Activated CD4-positive, alpha-beta T cell treated with anti-CD3 and anti-CD28 coated beads for 36 hours (primary cell): ENCODE measurements at places on chromosomes 1 and 21. TPM values are rescaled to one million over a fixed set of nuclear protein-coding genes. Genes with fewer than 3 reads are reported as not detected.
A peak's percentile ranks its signal among the peaks of the same experiment; 100 is the strongest.

DNA sequence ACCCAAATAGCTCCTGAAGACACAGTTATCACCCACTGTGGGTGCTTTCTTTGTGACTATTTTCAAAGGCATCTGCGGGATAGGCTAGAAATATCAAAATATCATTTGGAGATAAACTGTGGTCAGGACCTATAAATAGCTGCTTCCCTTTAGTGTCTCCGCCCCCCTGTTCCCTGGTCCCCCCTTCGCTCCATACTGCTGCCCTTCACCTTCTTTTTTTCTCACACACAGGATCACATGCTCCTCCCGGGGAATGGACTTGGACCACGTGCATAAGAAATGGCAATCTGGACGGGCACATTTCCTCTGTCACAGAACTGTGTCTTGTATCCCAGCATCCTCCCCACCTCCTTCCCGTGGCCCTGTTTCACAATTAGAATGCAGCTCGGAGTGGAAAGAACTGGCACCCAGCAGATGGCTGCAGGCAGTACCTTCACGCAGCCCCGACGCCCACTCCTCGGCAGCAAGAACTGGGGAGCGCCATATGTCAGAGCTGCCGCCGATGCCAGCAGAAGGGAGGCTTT lies 68.8 kb upstream of the SSX2IP start:
- peaks cover 8% of the 10 kb centered on the region for H3K27me3 ChIP-seq
- H3K4me3 ChIP-seq, result peak overlapping the region; percentile 29
- H3K36me3 ChIP-seq, result no peaks in the 10 kb centered on the region
- H3K27ac ChIP-seq, result peak overlapping the region; percentile 14

GRCh38 chr1:66613187-66613586 lies 79.2 kb downstream of the SGIP1 start:
- no peak for DNase-seq
- H3K27me3 ChIP-seq, result peaks cover 9% of the 10 kb centered on the region
- no peaks in the 10 kb centered on the region for H3K4me1 ChIP-seq
- no peak overlapping the region for H3K27ac ChIP-seq
- H3K4me3 ChIP-seq, result no peak overlapping the region
- no peaks in the 10 kb centered on the region for H3K36me3 ChIP-seq

OR2T35 gene
- total RNA-seq, result not detected

BEND5 gene
- total RNA-seq, result 25.9 TPM

NUAK2 gene
- total RNA-seq, result 2.3 TPM

CHAF1B gene
- total RNA-seq, result 33.2 TPM

CXADR gene
- 0.91 TPM for total RNA-seq

GRCh38 chr1:215083383-215083961 lies 935 bp downstream of the KCNK2 start:
- H3K27me3 ChIP-seq, result peaks cover 54% of the 10 kb centered on the region
- H3K4me1 ChIP-seq, result peaks cover 8% of the 10 kb centered on the region
- peak; percentile 6 for DNase-seq
- no peak overlapping the region for H3K27ac ChIP-seq
- H3K4me3 ChIP-seq, result peak overlapping the region; percentile 26

GRCh38 chr1:226677027-226678020 lies 61.8 kb downstream of the ITPKB start:
- peak; percentile 88 for DNase-seq
- H3K36me3 ChIP-seq, result peaks cover 30% of the 10 kb centered on the region
- peak overlapping the region; percentile 95 for H3K27ac ChIP-seq

TEX38 gene
- not detected for total RNA-seq

TDRD10 gene
- not detected for total RNA-seq

DNA sequence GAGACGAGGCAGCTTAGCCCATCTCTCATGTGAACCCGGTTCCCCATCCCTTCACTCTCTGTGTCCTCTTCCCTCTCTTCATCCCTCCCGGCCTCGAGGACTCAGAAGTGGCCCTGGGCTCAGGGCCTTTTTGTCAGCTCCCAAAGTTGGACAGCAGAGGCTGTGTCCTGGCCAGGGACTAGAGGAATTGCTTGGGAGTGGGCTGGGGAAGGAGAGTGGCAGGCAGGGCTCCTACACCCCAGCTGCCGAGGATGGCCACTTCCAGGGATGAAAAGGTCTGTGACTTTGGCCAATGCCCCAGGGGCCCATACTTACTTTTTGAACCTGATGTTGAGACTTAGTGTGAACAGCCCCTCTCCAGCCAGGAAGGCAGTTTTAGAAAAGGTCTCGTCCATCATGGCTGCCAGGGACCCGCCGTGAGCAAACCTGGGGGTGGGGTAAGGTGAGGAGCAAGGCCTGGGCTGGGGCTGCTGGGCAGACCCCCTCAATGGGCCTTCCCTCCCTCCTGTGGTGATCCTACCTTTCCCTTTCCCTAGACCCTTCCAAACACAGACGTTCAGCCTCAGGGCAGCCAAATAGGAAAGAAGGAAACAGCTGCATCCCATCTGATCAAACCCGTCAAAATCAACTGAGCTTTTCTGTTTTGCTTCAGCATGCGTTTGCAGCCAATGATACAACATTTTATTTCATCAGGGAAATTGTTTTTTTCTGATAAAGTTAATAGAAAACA lies 5.5 kb downstream of the THEM5 start:
- H3K36me3 ChIP-seq, result peaks cover 35% of the 10 kb centered on the region
- no peak for DNase-seq

GRCh38 chr1:110498270-110498669 lies 20.7 kb downstream of the KCNA10 start:
- no peak for DNase-seq
- H3K27ac ChIP-seq, result no peak overlapping the region
- no peaks in the 10 kb centered on the region for H3K4me1 ChIP-seq
- H3K4me3 ChIP-seq, result no peak overlapping the region

DNA sequence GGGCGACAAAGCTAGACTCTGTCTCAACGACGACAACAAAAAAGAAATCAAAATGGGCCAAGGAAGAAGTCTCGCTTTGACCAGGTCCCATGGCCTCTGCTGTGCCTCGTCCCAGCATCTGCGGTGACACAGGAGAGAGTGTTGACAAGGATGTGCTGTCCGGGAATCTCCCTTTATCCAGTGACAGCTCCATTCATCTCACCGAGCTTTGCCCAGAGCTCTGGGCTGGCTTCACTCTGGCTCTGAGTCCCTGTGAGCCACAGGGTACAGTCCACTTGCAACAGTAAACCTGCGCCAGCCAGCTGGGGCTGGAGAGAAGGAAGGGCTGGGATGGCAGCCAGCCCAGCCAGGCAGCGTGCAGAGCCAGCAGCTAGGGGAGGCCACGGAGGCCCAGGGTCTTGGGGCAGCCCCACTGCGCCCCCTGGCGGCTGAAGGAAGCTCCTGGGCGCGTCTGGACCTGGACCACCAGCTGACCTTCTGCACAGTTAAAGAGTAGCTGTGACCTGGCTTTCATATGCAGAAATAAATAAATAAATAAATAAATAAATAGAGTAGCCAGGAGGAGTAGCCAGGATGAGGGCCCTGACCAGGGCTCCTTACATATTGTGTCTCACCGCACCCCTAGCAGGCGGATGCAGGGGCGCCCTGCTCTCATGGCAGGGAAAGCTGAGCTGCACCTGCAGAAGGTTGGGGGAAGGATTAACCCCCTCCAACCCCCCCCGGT lies 29.7 kb downstream of the ENO1 start:
- H3K27me3 ChIP-seq, result no peaks in the 10 kb centered on the region
- no peak overlapping the region for H3K4me3 ChIP-seq
- H3K36me3 ChIP-seq, result no peaks in the 10 kb centered on the region
- DNase-seq, result peak; percentile 89

KCNE2 gene
- not detected for total RNA-seq

GRCh38 chr1:160221089-160221488 lies 15.9 kb downstream of the PEA15 start:
- H3K4me1 ChIP-seq, result no peaks in the 10 kb centered on the region
- DNase-seq, result no peak
- no peak overlapping the region for H3K4me3 ChIP-seq
- H3K27ac ChIP-seq, result peak overlapping the region; percentile 33
- H3K27me3 ChIP-seq, result no peaks in the 10 kb centered on the region
- H3K36me3 ChIP-seq, result peaks cover 48% of the 10 kb centered on the region
